M059J (cell line): ENCODE measurements at places on chromosomes 1 and 21. TPM values are rescaled to one million over a fixed set of nuclear protein-coding genes. Genes with fewer than 3 reads are reported as not detected.
A peak's percentile ranks its signal among the peaks of the same experiment; 100 is the strongest.

- DNase-seq: no peak
Measured at GRCh38 chr1:51981555-51981954, 8.9 kb downstream of the RAB3B start.

GRCh38 chr1:220149742-220150141 is 55.8 kb downstream of the IARS2 start:
- no peak for DNase-seq

The SPRR2B gene
- not detected in 2 replicates for total RNA-seq

DNA sequence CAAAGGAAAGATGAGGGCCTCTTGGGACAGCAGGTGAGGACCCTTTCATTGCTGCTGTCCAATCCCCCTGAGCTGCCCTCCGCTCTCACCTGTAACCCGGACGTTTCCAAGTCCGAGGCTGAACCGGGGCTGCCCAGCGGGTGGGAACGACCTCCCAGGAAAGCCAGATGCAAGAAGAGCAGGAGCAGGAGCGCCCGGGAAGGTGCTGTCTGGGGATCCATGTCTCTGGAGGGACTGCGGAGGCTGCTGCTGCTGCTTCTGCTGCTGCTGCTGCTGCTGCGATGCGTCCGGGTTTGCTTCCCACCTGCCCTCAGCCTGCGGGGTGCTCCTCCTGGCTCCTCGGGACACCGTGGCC is at the start of gene NPPB:
Gene NPPB (minus strand): TSS at position 333 of the 355 bp plus-strand sequence. CDS start 112 bp downstream, at position 221.
- no peak for DNase-seq

The DRAM2 gene
- 39.2 and 53.8 TPM in 2 replicates for total RNA-seq

The CACNA1S gene
- not detected in 2 replicates for total RNA-seq

DNA sequence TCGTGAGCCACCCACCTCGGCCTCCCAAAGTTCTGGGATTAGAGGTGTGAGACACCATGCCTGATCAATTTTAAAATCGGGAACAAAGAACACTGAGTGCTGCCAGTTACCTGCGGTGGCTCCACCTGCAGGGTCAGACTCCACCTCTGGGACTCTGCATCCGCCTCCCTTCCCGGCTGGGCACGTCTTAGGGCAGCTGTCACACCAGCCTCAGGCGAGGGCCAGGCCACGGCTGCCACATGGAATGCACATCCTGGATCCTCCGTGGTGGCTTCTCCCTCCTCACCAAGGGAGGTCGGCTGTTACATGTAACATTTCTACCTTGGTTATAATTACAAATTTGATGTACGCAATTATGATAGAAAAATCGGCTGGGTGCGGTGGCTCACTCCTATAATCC is 5.9 kb upstream of the MXRA8 start:
- DNase-seq: peak; percentile 19

GRCh38 chr1:51313268-51313852 is 17.0 kb downstream of the TTC39A start:
- DNase-seq: peak; percentile 60

DNA sequence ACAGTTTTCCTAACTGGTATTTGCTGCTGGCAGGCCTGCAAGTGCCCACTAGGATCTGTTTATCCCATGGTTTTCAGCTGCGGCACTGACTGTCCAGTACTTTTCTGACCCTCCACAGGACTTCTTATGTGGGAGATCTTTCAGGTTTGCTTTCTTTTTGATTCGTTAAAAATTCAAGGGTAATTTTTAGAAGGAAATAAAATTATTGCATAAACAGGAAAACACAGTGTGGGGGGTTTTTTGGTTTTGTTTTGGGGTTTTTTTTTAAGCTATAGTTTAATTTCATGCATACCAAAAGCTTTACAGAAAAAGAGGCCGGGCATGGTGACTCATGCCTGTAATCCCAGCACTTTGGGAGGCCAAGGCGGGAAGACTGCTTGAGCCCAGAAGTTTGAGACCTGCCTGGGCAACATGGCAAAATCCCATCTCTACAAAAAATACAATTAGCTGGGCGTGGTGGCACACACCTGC is 3.6 kb downstream of the NIBAN1 start:
- peak; percentile 66 for DNase-seq

The BACE2 gene
- total RNA-seq: 194 and 229 TPM in 2 replicates

- DNase-seq: peak; percentile 31
Measured at GRCh38 chr1:81549588-81550127, 251.1 kb upstream of the ADGRL2 start.

DNA sequence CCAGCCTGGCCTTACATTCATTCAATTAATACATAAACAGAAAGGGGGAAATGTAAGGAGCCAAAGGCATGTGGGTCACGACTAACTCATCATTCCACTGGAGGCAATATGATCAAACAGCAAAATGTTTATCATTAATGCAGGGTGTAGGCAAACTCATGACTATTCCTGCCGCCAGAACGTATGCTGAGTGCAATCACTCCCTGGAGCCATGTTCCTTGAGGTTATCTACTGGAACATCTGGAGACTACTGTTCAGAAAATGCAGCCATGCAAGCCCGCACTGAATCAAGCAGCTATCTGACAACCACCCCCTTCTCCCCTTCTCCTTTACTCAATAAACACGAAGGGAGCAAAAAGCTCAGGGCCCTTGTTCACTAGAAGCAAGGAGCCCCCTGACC is 267.6 kb downstream of the COL11A1 start:
- DNase-seq: no peak

GRCh38 chr1:100122177-100122576 is 10.6 kb downstream of the SASS6 start:
- DNase-seq: no peak

- DNase-seq: no peak
Measured at GRCh38 chr1:211532088-211532444, 40.1 kb upstream of the RD3 start.

The CD101 gene
- 0.07 and 1.2 TPM in 2 replicates for total RNA-seq

- peak; percentile 92 for DNase-seq
Measured at GRCh38 chr1:24108334-24109165, 3.4 kb downstream of the MYOM3 start.

The CGN gene
- total RNA-seq: 0.52 and 1.5 TPM in 2 replicates

DNA sequence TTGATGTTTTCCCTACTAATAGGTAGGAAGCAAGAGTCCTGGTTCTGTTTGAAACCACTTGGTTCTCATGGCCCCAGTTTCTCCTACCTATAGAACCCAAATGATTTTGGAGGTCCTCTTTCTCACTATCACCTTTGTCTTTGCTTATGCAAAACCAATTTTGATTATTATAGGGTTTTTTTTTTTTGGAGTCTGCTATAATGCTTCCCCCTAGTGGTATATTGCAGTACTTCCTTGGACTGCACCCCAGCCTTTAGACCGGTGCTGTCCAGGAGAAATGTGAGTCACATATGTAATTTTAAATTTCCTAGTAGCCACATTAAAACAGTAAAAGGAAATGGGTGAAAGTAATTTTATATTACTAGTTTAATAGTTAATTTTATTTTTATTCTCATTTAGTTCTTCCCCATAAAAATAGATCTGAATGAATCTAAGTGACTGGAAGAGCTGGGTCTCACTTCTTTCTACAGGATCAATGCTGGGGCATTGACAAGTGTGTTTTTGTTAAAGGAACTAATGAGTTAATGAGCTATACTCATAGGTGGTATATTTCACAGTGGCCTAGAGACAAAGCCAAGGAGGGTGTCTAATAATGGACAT is 10.6 kb downstream of the FCMR start:
- peak; percentile 75 for DNase-seq
